ENCODE measurements at places on chromosomes 5 and 9.
A peak's percentile ranks its signal among the peaks of the same experiment; 100 is the strongest.

- DNase-seq = no peak
These were observed 138.4 kb upstream of the IQGAP2 start for GRCh38 chr5:76264681-76265080.

DNA sequence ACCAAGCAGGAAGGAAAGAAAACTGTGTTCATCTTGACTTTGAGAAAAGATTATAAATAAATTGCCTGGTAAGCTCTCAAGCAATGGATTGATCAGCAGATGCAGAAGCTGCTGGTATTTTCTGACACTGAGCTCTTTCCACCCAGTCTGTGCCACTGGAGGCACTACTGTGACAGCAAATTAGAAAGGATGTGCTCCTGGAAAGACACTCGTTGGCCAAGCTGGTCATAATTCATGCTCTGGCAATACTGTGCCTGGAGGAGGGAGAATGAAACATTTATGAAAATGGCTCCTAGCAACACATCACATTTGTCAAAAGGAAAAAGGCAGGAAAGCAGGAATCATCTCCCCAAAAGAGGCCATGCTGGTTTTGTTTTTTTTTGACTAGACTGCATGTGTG is 84.2 kb downstream of the CAVIN4 start:
- DNase-seq = no peak

DNA sequence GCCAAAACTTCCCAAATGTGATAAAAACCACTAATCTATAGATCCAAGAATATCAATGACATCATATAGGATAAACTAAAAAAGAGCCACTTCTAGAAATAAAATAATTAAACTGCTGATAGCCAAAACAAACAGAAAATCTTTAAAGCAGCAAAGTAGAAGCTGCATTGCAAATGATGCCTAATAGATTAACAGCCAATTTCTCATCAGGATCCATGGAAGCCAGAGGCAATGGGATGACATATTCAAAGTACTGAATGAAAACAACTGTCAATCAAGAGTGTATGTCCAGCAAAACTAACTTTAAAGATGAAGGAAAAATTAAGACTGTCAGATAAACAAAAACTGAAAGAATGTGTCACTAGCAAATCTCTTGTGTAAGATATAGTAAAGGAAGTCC is 224.8 kb downstream of the PSAT1 start:
- DNase-seq = no peak

- no peak for DNase-seq
These were observed 79.0 kb downstream of the FBXW11 start for GRCh38 chr5:171927345-171927941.

GRCh38 chr9:100170085-100170484 is 71.0 kb downstream of the INVS start:
- DNase-seq = no peak

DNA sequence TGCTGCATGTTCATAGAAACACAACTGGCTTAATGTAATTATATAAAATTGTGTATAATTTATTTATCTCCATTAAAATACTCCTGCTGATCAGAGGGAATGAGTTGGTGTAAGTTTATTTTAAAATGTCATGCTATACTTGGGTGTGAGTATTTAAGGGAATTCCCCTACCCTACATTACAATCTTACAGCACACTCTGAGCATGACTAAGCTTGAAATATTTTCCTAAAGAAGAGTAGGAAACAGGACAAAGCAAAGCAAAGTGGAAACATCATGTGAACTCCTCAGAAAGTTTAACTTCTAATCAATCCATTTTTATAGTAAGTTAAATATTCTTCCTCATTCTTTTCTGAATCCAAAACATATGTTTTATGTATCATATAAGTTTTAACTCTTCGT is 1271.3 kb downstream of the EFNA5 start:
- DNase-seq = no peak

DNA sequence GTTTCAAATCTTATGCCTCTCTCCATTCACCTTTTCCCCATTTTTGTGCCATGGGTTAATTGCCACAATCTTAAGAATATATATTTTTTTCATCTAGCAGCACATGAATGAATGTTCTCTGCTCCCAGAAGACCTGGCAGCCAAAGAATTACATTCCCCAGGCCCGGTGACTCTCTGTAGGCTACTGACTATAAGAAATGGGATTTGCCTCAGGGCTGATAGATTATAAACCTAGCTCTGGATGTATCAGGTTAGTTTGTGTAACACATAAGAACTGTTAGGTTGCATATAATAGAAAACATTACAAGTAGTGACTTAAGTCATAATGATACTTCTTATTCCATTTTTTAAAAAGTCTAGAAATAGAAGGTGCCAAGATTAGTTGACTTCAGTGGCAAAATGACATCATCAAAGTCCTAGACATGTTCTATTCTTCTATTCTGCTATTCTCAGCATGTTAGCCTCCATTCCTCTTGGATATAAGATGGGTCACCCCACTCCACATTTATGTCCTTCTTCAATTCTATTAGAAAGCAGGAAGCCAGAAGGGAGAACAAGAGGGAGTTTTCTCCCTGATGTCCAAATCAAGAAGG is 10.9 kb upstream of the ZNF474 start:
- DNase-seq = no peak

- DNase-seq = no peak
These were observed 402.3 kb upstream of the ADAMTS16 start for GRCh38 chr5:4737868-4738267.

GRCh38 chr9:76985581-76985980 is 33.9 kb upstream of the FOXB2 start:
- no peak for DNase-seq

DNA sequence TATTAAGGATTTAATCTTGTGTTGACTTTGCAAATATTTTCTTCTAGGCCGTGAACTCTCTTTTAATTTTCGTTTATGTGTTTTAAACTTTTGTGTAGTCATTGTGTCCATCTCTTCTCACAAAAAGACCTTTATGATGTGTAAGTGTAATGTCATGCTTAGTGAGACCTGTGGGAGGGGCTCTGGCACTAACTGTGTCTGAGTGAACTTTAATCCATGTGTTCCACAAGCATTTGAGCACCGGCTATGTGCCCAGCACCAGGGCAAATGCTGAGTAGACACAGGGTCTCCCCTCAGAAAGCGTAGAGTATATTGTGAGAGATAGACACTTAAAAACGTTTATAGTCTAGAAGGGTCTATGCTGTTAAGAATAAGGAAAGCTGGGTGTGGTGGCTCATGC is 272.6 kb upstream of the TUT7 start:
- no peak for DNase-seq

DNA sequence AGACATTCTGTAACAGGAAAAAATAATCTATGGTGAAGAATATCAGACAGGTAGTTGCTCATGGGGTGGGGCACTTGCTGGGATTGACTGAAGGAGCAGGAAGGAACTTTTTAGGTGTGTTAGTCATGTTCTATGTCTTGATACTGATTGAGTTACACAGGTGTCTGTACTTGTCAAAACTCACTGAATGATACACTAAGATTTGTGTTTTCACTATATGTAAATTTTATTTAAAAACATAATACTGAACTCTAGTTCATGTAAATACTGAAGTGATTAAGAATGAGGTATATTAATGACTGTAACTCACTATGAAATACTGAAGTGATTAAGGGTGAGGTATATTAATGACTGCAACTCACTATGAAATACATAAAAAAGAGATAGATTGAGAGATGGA is 28.5 kb downstream of the IL6ST start:
- no peak for DNase-seq

GRCh38 chr9:72140586-72140985 is 8.7 kb upstream of the GDA start:
- no peak for DNase-seq

DNA sequence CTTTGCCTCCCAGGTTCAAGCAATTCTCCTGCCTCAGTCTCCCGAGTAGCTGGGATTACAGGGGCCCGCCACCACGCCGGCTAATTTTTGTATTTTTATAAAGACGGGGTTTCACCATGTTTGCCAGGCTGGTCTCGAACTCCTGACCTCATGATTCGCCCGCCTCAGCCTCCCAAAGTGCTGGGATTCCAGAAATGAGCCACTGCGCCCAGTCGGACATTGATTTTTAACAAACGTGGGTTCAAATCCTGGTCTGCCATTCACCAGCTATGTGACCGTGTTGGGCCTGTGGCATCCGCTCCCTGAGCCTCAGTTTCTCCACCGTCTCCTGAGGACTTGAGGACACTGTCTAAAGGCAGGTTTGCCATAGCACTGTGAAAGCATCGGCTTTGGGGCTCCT is 41.8 kb upstream of the NEK6 start:
- DNase-seq = no peak

GRCh38 chr9:27404661-27405060 is 107.7 kb upstream of the EQTN start:
- no peak for DNase-seq

DNA sequence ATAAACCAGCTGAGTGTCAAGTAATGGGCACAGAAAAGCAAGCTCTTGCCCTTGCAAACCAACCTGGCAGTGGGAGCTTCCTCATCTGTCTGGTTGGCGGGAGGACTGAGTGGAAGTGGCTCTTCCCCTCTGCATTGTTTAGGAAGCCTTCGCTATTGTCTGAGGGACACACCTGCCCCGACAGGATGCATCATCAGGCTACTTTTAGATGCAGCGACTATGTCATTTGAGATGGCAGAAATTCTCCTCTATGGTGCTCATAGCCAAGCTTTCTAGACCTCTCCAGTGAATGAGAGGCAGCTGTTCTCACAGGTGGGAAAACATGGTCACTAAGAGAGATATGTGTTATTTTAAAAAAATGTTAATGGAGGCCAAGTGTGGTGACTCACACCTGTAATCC is 104.0 kb downstream of the DOCK8 start:
- no peak for DNase-seq

- no peak for DNase-seq
These were observed 108.6 kb downstream of the PHF2 start for GRCh38 chr9:93684806-93685543.

- DNase-seq = no peak
These were observed 149.4 kb downstream of the CWC27 start for GRCh38 chr5:64918083-64918482.

DNA sequence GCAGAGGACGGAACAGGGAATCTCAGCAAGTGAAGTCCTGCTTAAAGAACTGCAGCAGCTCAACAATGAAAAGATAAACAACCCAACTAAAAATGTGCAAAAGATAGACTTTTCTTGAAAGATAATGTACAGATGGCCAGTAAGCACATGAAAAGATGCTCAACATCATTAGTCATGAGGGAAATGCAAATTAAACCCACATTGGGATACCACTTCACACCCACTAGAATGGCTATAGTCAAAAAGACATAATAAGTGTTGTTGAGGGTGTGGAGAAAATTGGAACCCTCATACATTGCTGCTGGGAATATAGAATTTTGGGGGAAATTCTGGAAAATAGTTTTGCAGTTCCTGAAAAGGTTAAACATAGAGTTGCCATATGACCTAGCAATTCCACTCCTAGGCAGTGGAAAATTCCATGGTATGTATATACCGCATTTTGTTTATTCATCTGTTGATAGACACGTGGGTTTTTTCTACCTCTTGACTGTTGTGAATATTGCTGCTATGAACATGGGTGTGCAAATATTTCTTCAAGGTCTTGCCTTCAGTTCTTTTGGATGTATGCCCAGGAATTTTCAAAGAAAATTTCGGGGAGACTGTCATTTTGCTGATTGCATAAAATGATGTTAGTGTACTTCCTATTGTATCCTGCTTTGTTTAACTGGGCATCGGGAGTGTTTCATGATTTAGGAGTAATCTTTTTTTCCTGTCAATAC is 7.2 kb downstream of the CNOT8 start:
- DNase-seq = no peak

- DNase-seq = no peak
These were observed 338.7 kb upstream of the SMC2 start for GRCh38 chr9:103755441-103755840.

DNA sequence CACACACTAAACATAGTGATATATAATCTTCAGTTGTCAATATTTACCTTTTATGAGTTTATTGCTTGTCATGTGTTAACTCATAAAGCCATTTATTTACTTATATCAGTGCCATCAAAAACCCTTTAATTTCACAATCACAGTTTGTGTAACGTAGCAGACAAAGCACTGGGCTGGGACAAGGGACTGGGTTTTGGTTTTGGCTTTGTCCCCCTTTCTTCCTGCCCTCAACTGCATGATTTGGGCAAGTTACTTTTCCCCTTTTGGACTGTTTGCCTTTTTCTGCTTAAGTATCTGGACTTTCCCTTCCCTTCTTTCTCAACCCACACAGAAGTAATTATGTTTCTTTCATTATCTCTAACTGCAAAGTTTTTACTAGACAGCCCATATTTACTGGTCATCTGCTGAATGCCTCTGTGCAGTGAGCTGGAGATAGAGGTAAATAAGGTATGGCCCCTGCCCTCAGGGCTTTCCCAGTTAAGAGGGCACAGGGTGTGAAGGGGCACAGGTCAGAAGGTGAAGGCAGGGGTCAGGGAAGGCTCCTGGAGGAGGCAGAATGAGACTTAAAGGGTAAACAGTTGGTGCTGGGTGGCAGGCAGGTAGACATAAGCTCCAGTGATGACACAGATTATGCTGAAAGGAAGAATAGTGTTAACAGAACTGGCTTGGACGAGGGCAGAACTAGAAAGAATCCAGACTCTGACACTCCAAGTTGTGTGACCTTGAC is 14.8 kb upstream of the NR3C1 start:
- DNase-seq = no peak

DNA sequence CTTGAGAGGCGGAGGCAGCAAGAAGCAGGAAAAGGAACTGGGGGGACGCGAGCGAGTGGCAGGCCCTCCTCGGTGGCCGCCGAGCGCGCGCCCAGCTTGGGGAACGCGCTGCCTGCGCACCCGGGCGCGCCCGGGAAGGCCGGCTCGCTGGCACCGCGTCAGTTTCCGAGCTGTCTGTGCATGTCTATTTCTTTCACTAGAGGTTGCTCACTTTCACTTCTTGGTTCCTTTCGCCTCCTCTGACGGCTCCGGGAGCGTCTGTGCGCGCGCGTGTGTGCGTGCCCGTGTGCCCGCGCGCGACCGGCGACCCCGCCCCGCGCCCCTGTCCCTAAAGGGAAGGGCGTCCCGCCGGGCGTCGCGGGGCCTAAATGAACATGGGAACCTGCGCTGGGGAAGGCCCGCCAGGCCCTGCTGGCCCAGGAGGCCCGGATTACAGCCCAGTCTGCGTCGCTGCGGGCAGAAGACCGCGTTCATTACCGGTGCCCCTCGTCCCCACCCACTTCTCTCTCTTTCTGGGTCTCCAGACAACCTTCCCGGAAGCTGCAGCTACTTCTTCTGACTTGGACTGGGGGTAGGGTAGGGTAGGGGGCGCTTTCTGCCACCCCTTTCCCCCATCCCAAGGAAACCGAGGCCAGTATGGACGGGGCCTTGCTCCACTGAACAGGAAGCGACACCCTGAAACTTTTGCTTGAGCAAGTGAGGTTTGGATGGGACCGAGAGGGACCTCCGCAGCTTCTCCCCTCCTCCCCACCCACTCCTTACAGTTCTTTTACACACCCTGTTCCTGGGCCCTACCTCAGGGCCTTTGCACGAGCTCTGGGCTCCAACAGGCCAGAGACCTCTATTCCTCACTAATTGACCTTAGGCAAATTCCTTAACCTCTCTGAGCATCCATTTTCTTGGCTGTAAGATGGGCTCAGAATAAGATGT is 205.8 kb upstream of the IER5L start:
- peak; percentile 71 for DNase-seq

GRCh38 chr5:15004506-15004905 is 132.9 kb upstream of the ANKH start:
- no peak for DNase-seq

- DNase-seq = no peak
These were observed 105.2 kb downstream of the FRMD3 start for GRCh38 chr9:83432877-83433550.

- no peak for DNase-seq
These were observed 486.1 kb downstream of the KDM4C start for GRCh38 chr9:7243838-7244237.

- no peak for DNase-seq
These were observed 98.5 kb upstream of the SPATA31C2 start for GRCh38 chr9:88236511-88237478.

- no peak for DNase-seq
These were observed 11.0 kb downstream of the SPINK14 start for GRCh38 chr5:148179234-148179824.
